NCI-H526 treated with DMSO at 0.1 percent for 48 hours (cell line): ENCODE measurements at places on chromosomes 6 and 20.

DNA sequence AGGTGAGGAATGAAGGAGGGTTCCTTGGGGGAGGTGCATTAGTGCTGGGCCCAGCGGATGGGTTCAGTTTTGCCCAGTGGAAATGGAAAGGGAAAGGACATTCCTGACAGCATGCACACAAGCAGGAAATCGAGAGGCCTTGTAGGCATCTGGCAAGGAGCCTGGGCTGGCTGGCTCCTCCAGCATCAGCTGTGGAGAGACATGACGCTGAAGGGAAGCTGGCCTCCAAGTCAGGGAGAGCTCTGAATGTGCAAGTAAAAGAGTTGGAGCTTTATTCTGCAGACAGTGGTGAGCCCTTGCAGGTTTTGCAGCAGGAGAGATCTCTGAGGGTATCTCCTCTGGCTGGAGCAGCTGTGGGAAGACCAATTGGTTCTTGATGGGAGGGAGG, 154.3 kb downstream of the MRPL14 start:
- no peak for DNase-seq

DNA sequence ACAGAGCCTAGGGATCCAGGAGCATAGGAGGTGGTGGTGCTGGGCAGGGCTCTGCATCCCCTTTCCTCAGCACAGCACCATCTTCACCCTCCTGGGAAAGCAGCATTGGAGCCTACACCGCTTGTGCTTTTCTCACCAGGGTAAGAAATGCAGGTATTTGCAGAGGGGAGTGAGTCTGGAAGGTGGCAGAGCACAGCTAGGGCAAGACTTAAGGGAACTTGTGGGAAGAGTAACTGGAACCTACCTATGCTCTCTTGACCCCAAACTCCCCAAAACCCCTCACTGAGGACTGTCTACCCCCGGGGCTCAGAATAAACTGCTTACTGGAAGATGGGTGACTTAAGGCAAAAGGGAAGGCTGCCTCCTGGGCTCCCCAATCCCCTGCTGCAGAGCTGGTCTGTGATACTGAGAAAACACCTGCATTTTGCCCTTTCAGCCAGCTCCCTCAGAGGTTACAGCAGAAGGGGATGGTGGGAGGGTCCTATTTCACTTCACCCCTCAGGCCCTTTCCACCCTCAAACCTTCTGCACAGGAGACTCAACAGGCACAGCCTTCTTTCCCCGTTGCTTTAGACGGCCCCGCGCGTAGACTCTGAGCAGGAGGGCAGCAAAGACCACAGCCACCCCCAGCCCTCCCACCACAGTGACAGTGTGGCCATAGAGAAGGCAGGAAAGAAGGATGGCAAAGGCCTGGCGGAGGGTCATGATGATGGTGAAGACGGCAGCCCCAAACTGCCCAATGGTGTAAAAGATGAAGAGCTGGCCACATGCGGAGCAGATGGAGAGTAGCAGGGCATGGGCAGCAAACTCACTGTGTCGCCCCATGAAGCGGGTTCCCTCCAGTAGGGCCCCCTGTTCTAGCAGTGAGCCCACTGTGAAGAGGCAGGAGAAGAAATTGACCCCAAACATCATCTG, 2.9 kb downstream of the SLC35B2 start:
- DNase-seq, result no peak

- no peak for DNase-seq
Measured at GRCh38 chr20:13735826-13736225, 48.9 kb downstream of the ESF1 start.

GRCh38 chr6:7042654-7043545, 64.9 kb upstream of the RREB1 start:
- no peak for DNase-seq

- no peak for DNase-seq
Measured at GRCh38 chr6:142833054-142833453, 111.9 kb downstream of the HIVEP2 start.

- no peak for DNase-seq
Measured at GRCh38 chr20:58978351-58979190, 2.5 kb upstream of the NELFCD start.

DNA sequence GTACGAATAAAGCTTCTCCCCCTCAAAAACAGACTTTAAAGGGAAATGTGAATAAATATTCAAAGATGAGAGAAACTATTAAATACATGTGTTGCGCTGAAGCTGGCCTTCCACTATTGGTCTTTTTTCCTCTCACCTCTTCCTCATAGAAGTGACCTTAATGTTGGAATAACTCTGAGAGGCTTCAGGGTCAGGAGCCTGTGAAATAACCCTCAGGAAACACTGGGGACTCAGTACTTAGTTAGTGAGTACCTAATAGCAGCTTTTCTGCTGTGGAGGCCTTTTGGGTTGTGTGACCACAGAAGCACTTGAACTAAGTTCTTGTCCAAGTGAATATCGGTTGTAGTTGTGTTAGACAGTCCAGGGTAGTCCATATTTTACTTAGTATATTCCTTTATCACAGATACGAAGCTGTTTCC, 799 bp upstream of the SHPRH start:
- DNase-seq, result no peak

- no peak for DNase-seq
Measured at GRCh38 chr6:10316373-10316721, 98.5 kb downstream of the TFAP2A start.

GRCh38 chr20:2867081-2867864, 6.0 kb upstream of the PTPRA start:
- DNase-seq, result no peak

DNA sequence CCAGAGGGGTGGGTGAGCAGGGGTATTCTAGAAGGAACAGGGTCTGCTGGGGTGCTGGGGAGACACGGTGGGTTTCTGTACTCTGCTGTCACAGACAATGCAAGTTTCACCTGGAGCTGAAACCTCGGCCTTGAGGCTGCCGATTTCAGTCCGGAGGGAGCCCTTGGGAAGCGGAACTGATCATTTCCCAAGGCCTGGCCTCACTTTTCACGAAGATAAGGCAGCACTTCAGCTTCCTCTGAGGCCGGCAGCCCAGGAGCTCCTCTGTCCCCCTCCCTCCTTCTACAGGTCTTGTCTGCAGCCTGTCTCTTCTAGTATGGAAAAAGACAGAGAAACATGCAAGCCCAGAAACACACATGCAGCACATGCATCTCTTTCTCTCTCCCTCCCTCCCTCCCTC, 242.1 kb downstream of the CDC5L start:
- DNase-seq, result no peak

DNA sequence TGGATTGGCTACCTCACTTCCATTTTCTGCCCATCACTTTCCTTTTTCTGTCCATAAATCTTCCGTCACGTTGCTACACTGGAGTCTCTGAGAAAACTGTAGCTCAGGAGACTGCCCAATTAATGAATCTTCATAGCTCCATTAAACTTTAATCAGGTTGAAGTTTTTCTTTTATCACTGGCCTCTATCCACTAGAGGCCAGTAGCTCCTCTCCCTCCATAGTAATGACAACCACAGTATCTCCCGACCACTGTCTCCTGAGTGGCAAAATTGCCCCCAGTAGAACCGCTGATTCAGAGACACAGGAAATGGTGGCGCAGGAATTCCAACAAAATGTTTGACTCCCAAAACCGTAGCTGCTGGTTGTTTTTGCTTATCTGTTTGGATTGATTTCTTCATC, 18.4 kb upstream of the DOK5 start:
- no peak for DNase-seq

- DNase-seq, result no peak
Measured at GRCh38 chr6:52574709-52575501, 2.0 kb downstream of the TRAM2 start.

DNA sequence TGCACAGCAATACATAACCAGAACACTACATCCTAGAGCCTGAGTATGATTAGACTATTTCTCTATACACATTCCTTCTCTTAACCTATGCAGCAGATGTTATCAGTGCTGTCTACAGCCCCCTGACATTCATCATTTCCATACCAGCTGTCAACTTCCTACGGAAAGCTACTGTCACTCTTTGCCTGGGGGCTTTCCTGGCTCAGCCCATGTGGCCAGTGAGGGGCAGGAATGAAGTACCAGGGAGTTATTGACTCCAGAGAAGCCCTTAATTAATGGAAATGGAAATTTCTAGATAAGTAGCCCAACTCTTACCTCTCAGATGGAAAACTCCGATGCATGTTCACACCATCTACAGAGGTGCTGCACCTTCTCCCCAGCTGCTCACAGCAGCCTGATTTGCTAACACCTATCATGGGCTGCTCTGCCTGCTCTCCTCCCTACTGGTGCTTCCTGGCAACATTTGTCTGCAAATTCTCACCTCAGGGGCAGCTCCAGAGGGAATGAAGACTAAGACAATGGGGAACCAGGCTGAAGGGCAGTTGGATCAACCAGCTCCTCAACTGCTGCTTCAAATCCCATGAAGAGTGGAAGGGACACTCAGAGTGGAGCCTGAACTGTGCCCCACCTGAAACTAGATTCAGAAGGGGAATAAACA, 59.6 kb downstream of the LINC00237 start:
- peak; percentile 45 for DNase-seq

- DNase-seq, result no peak
Measured at GRCh38 chr6:55198715-55199114, 24.4 kb downstream of the HCRTR2 start.

DNA sequence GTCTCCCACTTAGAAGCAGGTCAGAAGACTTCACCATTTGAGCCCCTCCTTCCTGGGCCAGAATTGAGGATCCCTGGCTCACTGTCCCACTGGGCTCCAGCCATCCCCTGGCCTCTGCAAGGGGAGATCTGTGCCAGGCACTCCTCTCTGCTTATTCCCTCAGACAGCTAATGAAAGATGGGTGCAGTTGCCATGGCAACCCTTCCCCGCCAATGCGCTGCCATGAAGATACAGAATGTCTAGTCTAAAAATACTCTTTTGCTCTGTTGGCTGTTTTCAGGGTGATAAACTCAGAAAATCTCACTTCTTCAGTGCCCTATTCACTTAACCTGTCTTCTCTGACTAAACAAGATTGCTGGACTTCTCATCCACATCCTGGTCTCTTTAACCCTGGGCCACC, 13.6 kb upstream of the TTLL2 start:
- DNase-seq, result no peak

DNA sequence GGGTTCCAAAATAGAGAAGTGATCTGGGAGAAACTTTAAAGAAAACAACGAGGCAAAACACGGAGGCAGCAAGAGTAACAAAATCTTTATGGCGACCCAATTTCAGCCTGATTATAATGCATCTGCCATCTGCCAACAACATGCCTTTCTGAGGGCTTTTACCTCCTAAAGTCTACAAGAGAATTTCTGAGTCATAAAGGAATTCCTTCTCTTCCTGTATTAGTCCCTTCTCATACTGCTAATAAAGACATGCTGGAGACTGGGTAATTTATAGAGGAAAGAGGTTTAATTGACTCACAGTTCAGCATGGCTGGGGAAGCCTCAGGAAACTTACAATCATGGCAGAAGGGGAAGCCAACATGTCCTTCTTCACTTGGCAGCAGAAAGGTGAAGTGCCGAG, 226.6 kb downstream of the HACE1 start:
- DNase-seq, result no peak

GRCh38 chr6:43389730-43390295, 20.4 kb upstream of the ZNF318 start:
- DNase-seq, result no peak

- DNase-seq, result peak; percentile 82
Measured at GRCh38 chr6:14129575-14129974, 12.0 kb downstream of the CD83 start.

- DNase-seq, result peak; percentile 26
Measured at GRCh38 chr6:49713346-49713745, at the start of gene CRISP2. TSS of gene CRISP2 (minus strand) at chr6:49713543. CDS start at chr6:49709196, 4,347 bp downstream.

DNA sequence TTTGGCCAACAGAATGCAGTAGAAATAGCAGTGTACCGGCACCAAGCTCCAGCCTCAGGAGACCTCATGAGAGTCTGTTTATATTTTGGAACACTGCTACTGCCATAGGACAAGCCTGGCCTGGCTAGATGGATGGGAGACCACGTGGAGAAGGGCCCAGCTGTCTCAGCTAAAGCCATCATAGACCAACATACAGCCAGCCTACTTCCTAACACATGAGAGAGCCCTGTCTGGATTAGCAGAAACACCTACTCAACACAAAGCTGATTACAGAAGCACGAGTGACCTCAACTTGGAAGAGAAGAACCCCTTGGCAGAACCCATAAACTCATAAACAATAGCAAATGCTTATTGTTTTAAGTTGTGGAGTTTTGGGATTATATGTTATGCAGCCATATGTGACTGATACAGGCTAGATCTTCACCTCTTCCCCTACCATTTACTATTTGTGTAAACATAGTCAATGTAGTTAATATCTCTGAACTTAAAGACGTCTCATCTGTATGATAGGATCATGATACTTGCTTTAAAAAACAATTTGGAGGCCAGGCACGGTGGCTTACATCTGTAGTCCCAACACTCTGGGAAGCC, 199.4 kb upstream of the ZNF217 start:
- DNase-seq, result no peak

DNA sequence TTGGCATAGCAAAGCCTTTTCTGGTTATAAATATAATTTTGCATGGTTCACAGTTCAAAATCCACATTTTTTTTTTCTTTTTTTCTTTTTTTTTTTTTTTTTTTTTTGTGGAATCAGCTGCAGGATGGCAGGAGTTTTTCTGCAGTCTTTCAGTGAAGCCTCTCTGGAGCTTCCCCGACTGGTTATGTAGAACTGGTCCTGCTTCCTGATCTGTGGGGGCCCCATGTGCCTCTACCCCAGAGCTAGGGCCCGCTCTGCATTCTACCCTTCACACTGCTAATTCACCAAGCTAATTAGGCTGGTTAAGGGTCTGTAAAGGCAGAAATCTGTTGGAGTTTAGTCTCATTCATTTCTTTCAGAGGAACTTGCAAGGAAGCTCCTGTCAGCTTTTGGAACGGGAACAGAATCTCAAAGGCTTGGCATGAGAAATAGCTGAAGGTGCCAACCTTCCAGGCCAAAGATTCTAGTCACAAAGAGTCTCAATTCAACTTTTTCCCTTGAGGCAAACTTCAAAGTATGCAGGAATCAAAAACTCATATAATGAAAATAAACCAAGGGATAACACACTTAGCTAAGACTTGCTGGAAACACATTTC, 45.5 kb downstream of the HMGN3 start:
- DNase-seq, result no peak

GRCh38 chr6:116127771-116128493, 2.0 kb upstream of the COL10A1 start:
- DNase-seq, result no peak

DNA sequence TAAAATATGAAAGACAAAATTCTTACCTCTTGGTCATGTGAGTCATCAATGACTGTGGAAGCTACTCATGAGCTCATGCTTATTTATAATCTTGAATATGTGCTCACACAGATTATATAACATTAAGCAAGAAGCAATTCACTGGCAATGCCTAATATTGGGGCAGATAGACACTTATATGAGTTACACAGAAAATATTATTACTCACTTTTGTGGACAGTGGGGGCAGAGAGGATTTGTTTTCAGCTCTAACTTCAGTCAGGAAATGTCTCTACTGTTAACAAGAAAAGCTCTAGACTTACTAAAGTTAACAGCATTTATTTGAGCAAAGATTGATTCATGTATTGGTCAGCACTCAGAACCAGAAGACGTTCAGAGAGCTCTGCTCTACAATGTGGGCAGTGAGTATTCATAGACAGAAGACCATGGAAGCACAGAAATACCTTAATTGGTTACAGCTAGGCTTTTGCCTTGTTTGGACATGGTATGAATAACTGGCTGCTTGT, 85.8 kb upstream of the AHI1 start:
- no peak for DNase-seq
